Activated naive CD4-positive, alpha-beta T cell treated with Interleukin-2 at 50 U/mL for 16 hours (primary cell): ENCODE measurements at places on chromosomes 7 and 10.
A peak's percentile ranks its signal among the peaks of the same experiment; 100 is the strongest.

- DNase-seq, result peak; percentile 60
These were observed 83.4 kb upstream of the SMNDC1 start for GRCh38 chr10:110387983-110388686.

DNA sequence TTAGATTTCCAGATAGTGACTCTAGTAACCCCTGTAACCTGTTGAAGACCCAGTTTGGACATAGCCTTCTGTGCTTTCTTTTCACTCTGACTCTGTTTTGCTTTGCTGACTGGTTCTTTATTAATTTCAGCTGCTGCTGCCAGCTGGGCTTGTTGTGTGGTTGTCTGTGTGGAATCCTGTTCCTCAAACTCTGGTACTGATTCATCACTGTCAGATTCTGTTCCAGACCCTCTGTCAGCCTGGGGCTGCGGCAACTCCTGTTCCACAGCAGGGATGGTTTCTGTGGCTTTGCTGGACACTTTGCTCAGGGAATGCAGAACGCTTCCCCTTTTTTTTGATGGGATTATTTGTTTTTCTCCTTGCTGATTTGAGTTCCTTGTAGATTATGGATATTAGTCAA, 104.9 kb downstream of the SEC23IP start:
- DNase-seq, result no peak

GRCh38 chr7:126818393-126819196, 434.1 kb downstream of the GRM8 start:
- DNase-seq, result no peak

DNA sequence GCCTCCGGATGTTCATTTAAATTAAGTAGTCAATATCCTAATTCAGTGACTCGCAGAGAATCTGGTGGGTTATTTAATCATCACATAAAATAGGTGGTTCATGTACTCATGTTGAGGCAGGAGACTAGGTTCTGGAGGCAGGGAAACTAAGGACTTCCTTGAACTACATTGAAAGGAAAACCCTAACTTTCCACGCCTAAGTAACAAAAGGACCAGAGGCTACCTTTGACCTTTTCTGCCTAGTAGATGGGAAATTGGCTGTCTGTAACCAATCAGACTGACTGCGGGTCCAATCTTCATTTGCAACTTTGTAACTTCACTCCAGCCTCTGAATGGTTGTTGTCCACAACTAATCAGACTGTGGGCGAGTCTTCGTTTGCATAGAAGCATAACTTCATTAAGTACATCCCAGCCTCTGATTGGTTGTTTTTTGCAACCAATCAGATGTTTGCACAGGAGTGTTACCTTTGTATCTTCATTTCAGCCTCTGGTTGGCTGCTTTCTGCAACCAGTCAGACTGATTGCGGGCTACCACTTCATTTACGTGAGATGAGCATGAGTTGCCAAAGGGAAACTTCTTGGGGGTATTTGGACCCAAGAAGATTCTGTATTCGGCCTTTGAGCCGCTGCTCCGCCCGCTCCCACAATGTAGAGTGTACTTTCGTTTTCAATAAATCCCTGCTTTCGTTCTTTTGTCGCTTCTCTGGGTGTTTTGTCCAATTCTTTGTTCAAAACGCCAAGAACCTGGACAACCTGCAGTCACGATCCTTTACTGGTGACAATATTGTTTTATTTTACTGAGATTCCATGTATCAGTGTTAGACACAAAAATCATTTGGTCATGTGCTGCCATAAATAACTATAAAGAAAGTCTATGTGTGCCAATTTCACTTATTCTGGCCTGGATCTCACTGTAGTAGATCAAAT, 1.7 kb upstream of the ST7 start:
- DNase-seq, result no peak

DNA sequence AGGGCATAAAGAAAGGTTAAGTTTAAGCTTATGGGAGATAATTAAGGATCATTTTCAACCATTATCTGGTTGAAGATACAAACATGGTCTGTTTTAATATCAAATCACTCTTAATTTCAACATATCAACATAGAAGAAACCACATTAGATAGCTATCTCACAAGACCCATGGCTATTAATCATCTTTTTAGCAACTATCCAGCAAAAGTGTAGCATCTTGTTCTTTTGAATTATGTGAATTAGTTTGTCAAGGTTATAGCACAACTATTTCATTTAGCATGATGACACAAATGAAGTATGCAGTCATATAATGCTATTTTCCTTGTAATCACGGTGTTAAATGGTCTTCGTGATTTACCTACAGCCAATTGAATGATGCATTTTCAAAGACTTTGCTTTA, 58.9 kb upstream of the PPP1R9A start:
- DNase-seq, result no peak

DNA sequence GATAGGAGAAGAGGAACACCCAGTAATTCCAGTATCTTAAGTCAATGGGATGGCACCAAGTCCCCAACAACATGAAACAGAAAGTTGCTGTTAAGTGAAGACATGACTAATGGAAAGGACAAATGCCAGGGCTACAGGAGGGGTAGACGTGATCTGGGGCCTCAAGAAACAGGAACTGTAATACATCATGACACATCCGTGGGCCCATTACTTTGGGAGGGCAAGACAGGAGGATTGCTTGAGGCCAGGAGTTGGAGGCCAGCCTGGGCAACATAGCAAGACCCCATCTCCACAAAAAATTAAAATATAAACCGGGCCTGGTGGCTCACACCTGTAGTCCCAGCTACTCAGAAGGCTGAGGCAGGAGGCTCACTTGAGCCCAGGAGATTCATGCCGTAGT, 408.6 kb upstream of the PRKCQ start:
- DNase-seq, result no peak

GRCh38 chr10:842795-843194, 88.7 kb downstream of the LARP4B start:
- no peak for DNase-seq

GRCh38 chr7:114652041-114652440, 237.4 kb downstream of the FOXP2 start:
- DNase-seq, result no peak

- DNase-seq, result no peak
These were observed 101.5 kb upstream of the EGR2 start for GRCh38 chr10:62917475-62918238.

DNA sequence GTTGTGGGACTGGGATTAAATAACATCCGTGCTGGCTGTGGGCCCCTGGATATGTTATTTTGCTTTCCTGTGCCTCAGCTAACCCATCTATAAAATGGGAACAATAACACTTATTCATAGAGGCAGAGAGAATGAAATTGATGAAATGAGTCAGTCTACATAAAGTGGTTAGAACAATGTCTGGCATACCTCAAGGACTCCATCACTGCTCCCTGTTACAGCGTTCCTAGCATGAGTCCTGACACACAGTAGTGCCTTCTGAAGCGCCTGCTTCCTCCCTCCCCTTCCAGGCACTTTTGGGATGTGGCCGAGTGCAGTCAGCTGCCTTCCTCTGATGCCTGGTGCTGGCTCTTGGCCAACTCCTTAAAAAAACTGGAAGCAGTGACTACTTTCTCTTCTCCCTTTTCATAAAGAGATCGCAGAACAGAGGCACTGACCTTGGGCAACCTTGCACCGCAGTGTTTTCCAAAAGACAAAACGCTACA, 108.4 kb upstream of the ZMIZ1 start:
- no peak for DNase-seq

- DNase-seq, result peak; percentile 30
These were observed at the start of gene IGF2BP3 for GRCh38 chr7:23470330-23471105. Gene IGF2BP3 (minus strand): TSS chr7:23470491. CDS start chr7:23470110, 381 bp downstream.

GRCh38 chr10:8168836-8169235, 114.3 kb downstream of the GATA3 start:
- DNase-seq, result no peak

DNA sequence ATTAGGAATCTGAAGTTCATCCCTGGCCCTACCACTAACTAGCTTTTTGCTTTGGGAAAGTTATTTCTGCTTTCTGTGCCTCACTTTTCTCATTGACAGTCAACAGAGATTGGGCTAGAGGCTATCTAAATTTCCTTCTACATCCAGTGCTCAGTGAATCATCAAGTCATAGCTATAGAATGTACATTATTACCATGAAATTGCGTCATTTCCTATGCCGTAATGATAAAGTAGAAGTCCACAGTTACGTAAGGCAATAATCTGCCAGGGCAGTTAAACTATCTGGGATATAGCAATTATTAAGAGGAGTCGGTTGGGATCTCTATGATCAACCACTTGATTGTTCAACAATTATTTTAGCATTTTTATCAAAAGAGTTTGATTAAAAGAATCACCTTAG, 64.4 kb downstream of the ITGB8 start:
- DNase-seq, result no peak

- DNase-seq, result no peak
These were observed 21.6 kb upstream of the FAM20C start for GRCh38 chr7:170551-171363.

GRCh38 chr7:140671966-140672365, 779 bp upstream of the ADCK2 start:
- no peak for DNase-seq

DNA sequence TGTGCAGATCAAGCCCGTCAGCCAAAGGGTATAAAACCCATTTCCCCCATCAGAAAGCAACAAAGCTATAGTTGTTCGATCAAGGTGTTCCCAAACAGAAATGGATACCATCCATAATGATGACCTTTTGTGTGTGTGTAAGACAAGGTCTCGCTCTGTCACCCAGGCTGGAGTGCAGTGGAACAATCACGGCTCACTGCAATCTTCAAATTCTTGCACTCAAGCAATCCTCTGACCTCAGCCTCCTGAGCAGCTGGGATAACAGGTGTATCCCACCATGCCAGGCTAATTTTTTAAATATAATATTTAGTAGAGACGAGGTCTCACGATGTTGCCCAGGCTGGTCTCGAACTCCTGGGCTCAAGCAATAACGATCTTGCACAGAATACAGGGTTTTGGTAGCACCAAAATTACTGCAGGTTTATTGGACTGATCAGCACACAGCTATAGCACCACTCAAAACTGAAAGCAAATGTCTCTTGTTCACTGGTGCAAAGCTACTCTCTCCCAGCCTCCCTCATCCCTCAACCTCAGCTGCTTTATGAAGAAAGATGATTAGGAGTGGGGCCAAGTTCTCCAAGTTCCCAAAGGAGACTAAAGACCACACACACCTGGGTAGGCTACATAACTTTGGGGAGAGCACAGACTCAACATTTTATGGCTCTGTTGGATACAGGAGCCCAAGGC, 80.5 kb downstream of the ABI1 start:
- DNase-seq, result no peak

GRCh38 chr7:195010-195829, 2.8 kb downstream of the FAM20C start:
- DNase-seq, result no peak

GRCh38 chr7:151008511-151009323, 15.6 kb downstream of the ATG9B start:
- peak; percentile 85 for DNase-seq

GRCh38 chr10:44860811-44861736, 50.1 kb upstream of the TMEM72 start:
- DNase-seq, result no peak

DNA sequence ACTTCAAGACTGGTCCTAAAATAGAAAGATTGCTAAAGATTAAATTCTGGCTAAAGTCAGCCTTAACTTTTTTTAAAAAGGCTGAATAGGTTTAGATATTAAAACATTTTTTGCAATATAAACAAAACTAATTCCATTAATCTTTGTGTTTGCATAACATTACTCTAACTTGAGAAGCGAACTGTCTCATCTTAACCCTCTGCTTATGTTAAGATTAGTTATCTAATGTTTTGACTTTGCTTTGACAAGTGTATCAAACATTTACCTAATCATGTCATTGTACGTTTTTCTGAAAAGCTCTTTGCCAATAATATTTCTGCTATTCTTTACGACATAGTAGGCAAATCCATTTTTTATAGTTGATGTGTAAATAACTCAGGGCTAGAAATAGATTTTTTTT, 68.0 kb downstream of the ITIH5 start:
- DNase-seq, result no peak

- DNase-seq, result no peak
These were observed 112.0 kb downstream of the NT5C2 start for GRCh38 chr10:103080891-103081581.

DNA sequence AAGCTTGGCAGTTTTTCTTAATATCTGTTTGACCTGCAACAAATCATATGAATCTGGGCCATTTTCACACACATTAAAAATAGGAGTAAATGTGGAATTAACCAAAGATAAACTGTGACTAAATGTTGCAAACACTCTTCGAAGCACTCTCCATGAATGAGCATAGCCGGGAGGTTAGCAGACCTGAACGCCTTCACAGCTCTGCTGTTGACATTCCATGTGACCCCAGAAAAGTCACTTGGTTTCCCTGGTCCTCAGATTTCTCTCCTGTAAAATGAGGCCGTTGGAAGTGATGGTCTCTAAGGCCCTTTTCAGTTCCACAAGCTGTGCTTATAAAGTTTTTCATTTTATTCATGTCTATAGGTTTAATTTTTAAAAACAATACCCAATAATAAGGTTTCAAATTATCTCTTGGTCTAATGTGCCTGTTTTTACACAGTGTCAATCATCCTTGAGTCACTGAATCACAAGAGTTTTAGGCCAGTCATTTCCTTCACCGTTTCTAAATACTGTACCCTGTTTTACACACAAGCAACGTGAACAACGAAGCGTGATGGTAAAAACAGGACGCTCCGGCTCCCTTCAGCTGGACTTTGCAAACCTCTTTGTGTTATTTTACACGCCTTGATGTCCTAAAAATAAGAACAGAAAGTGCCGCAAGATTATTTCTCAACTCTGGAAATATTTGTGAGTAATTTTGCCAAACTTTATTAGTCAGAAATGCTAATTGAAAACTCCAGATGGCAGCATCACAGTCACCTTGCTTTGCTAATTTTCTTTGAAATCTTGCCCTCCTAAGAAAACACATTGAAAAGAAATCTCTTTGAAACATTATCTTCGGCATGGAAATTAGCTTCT, 38.6 kb upstream of the MET start:
- no peak for DNase-seq

DNA sequence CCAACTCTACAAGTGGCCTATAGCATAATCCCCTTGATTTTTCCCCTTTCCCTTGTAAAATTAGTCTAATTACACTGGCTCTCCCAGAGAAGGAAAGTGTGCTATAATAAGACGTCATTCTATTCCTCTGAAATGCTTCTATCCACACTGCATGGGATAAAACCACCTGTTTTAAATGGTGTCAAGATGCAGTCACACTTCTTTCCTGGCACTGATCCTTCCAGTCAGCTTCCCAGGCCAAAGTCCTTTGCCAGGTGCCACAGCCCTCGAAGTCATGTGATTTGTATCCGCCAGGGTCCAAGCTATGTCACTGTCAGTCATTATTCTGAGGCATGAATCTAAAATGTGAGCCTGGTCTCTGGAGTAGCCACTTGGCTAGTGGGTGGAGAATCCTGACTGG, 169.0 kb upstream of the KIAA1217 start:
- no peak for DNase-seq

- DNase-seq, result peak; percentile 46
These were observed 372.5 kb downstream of the SDK1 start for GRCh38 chr7:3673524-3673923.

GRCh38 chr7:55187701-55188491, 169.1 kb downstream of the EGFR start:
- DNase-seq, result no peak

- DNase-seq, result no peak
These were observed 8.5 kb downstream of the LRRC18 start for GRCh38 chr10:48931188-48931587.
